ENCODE measurements at places on chromosomes 12 and 14.

- no peak for DNase-seq
These were observed 404.7 kb downstream of the DAD1 start for GRCh38 chr14:22184157-22184829.

DNA sequence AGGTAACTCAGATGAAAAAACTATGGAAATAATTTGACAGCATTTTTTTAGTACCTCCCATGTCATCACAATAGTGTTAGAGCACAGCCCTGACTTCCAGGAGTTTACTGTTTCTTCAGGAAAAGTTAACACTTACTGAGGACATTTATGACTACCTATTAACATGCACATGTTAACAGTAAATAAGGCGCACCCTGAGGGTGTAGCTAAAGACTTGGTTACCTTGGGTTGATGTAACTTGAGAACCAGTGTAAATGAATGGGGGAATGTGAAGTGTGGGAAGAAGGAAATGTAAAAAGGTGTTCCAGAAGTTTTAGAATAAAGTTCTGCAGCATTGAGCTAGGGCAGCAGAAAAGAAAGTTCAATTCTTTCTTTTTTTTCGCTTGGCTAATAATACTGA lies 366.2 kb downstream of the EGLN3 start:
- no peak for DNase-seq

- DNase-seq = no peak
These were observed 6.9 kb downstream of the SERPINA4 start for GRCh38 chr14:94568186-94568585.

DNA sequence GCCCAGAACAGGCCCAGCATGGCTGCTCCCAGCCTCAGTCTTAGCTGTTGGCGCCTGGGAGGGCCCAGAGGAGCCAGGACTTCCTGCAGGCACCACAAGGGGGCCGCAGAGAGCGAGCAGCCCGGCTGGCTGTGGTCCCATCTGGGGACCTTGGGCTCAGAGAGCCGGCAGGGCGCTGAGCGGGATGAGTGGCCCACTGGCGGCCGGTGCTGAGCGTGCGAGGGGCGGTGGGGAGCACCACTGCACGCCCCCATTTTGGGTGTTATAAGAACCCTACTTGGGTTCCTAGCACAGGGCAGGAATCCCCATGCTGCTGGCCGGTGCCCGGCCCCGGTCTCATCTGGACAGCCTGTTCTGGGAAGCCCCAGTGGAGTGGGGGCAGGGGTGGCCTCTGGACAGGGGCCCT lies 25.9 kb upstream of the CRIP2 start:
- no peak for DNase-seq

DNA sequence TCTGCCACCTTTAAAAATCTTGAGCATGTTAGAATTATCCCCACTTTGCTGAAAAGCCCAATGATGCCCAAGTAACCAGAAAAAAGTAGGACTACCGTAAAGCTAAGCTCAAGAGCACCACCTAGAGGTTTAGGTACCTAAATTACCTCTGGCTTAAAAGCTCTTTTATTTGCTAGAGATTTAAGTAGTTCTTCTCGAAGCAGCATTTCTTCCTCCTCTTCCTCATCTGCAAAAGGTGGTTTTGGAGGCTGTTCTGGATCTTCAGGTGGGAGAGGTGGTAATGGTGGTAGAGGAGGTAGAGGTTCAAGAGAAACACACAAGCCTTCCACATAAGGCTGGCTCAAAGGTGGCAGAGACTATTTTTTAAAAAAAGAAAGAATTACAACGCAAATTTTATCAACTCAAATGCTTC lies 26.9 kb downstream of the ZFC3H1 start:
- DNase-seq = peak; percentile 36

GRCh38 chr12:64773386-64773785 lies 14.2 kb upstream of the GNS start:
- DNase-seq = no peak

GRCh38 chr14:104536942-104537612 lies 42.5 kb upstream of the C14orf180 start:
- no peak for DNase-seq

GRCh38 chr12:77299910-77300669 lies 234.7 kb upstream of the E2F7 start:
- no peak for DNase-seq

GRCh38 chr14:52879958-52880357 lies 70.9 kb downstream of the FERMT2 start:
- DNase-seq = no peak

- no peak for DNase-seq
These were observed 82.6 kb upstream of the HMGA2 start for GRCh38 chr12:65741656-65742017.

DNA sequence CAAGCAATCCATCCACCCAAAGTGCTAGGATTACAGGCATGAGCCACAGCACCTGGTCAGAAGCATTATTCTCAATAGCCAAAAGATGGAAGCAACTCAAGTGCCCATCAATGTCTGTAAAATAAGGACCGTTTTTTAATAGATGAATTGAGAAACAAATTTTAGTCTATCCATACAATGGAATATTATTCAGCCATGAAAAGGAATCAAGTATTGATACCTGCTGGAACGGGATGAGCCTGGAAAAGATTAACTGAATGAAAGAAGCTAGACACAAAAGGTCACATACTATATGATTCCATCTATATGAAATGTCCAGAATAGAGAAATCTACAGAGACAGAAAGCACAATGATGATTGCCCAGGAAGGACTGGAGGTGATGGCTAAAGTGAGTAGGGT lies 9.1 kb upstream of the FBXW8 start:
- DNase-seq = no peak

DNA sequence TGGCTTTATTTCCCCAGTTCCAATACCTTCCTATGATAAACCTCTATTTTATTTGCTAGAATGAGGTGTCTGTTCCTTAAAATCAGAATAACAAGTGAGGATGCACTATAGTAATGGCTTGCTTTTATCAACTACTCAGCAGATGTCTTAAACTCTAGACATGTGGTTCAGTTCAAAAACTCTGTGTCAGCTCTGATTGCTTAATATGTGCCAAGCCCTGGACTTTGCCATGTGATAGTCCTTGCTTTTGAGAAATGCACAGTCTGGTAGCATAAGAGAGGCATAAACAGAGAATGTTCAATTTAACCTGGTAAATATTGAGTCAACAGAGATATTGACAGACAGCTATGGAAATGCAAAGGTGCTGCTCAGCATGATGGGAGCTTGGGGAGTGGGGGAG lies 254.8 kb downstream of the PDZRN4 start:
- DNase-seq = no peak

- DNase-seq = no peak
These were observed 13.0 kb upstream of the MFAP5 start for GRCh38 chr12:8675591-8676036.

GRCh38 chr12:67943141-67943892 lies 45.9 kb upstream of the IFNG-AS1 start:
- peak; percentile 40 for DNase-seq

DNA sequence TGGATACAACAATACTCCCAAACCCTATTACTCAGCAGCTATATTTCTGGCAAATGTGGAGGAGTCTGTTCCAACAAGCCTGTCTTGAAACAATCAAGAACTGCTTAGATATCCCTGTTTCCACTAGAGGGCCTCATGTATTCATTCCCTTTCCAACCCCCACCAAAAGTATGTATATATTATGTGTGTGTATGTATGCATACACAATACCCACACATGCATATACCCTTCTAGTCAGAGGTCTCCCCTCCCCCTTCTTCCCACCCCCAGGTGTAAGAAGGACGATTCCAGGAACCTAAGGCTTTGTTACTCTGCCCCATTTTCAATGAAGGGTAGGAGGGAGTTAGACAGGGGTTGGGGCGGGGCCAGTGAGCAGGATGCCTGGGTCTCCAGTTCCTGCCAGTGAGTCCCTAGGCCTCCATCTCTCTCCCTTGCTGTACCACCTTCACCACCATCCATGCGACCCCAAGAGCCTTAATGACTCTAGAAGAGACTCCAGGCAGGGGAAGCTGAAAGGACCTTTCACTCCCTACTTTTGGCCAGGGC lies at the start of gene DGKA:
Gene DGKA, plus strand, starts transcription at position 392 of the 546 bp plus-strand sequence. CDS start 5,342 bp downstream, outside the sequence.
- peak; percentile 6 for DNase-seq

GRCh38 chr12:80763874-80764273 lies 47.2 kb downstream of the MYF5 start:
- peak; percentile 34 for DNase-seq

- DNase-seq = no peak
These were observed 319.7 kb downstream of the SNAPC1 start for GRCh38 chr14:62081951-62082350.

- DNase-seq = no peak
These were observed 5.9 kb downstream of the SDR9C7 start for GRCh38 chr12:56928262-56928661.

- DNase-seq = no peak
These were observed 2.7 kb upstream of the RABGGTA start for GRCh38 chr14:24274101-24274543.

DNA sequence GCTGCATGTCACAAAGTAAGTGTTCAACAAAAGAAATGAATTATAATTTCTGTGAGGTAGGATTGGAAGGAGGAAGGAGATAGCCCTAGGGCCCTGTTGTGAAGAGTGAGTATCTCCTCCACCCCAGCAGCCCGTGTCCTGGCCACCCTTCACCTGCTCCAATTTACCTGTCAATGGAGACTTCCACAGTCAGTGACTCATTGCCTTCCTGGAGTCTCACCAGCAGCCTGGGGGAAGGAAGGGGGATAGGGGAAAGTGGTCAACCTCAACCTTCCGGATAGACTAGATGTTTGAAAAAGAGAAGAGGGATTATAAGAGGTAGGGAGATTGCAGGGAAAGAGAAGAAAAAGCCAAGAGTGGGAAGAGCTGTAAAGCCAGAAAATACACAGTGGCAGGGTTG lies 9.2 kb downstream of the STAT2 start:
- no peak for DNase-seq

DNA sequence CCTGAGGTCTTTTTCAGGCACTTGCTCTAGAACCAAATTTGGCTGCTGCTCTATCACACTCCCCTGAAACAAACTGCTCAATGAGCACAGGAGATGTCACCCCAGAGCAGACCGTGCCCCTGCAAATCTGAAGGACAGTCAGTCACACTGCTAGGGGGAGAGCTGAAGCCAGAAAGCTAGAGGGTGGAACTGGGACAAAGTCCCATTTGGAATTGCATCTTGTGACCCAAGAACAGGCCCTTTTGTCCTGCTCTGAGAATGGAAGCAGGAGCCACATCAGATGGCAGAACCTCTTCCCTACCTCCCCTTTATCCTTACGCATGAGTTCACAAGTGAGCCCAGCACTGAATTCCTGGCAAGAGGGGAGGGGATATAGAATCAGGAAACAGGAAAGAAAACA lies 64.7 kb downstream of the MAP3K9 start:
- no peak for DNase-seq
